ENCODE measurements at places on chromosomes 5 and 9.

- DNase-seq, result peak; percentile 12
Observed at GRCh38 chr9:115694014-115694413, 459.6 kb upstream of the PAPPA start.

DNA sequence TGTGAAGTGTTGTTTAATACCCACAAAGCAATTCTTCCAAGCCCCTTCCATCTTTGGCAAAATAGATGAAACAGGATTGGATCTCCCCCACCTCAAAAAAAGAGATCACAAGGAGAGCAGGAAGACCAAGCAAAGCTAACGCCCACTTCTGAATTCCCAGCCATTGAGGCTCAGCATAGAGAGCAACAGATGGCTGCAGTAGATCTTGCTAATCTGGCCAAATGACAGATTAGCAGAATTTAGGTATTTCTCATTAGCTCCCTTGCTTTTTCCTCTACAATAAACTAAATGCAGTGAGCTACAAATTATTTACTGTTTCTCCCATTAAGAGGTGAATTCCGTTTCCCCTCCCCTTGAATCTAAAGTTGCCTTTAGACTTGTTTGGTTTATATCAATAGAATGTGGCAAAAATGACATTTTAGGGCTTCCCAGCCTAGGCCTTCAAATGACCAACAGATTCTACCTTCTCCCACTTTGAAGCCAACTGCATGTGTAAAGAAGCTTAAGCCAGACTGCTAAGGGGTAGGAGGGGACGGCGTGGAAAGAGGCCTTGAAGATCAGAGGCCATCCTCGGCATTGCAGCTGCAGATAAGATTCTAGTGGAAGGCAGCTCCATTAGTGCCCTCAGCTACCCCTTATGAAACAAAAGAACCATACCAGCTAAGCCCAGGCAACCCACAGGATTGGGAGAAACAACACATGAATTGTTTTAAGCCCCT lies 56.8 kb upstream of the CPEB4 start:
- no peak for DNase-seq

DNA sequence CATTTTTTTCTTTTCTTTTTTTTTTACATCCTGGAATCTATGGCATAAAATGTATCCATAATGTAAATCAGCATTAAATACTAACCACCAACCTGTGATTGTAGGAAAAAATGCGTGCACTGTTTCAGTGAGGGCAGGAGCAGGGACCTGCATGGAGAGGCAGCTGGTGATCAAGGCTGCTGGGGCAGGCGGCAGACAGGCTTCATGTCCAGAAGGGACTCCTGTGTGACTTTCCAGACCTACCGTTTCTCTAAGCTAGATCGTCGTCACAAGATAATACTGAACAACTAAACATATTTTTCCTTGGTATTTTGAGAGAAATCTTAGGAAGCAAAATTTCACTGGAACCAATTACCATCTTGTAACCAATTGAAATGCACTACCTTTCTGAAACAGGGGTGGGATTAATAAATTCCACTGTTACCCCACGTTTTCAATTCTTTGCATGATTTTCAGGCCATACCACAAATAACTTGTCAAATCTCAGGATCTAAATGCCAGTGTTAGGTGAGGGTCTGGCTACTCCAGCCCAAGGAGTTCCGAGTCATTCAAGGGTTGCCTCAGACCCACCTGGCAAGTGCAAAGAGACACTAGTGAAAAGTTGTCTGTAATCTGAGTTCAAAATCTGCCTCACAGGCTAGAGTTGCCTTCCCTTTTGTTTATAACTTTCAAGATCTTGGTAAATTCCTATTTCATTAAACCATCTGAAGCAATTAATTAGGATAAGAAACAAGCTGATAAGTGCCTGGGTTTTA lies 198.2 kb downstream of the SEMA5A start:
- no peak for DNase-seq

GRCh38 chr9:136528716-136529341 lies 17.0 kb downstream of the NOTCH1 start:
- DNase-seq, result no peak

GRCh38 chr5:109836280-109836679 lies 146.6 kb downstream of the MAN2A1 start:
- DNase-seq, result no peak

DNA sequence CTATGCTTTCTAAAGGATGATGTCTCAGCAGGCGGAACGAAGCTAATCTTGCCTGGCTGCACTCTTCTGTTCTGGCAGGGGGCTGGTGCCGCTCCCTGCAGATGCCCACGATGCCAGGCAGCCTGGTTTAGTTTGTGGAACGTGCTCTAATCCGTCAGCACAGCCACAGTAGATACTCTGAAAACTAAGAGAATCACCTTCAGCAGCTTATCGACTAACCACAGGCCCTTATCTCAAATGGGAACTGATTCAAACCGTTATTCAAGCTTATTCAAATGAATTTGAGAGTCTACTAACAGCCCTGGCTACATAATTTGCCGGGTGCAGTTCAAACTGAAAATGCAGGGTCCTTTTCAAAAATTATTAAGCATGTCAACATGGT lies 246.6 kb upstream of the ANKRD55 start:
- DNase-seq, result no peak

DNA sequence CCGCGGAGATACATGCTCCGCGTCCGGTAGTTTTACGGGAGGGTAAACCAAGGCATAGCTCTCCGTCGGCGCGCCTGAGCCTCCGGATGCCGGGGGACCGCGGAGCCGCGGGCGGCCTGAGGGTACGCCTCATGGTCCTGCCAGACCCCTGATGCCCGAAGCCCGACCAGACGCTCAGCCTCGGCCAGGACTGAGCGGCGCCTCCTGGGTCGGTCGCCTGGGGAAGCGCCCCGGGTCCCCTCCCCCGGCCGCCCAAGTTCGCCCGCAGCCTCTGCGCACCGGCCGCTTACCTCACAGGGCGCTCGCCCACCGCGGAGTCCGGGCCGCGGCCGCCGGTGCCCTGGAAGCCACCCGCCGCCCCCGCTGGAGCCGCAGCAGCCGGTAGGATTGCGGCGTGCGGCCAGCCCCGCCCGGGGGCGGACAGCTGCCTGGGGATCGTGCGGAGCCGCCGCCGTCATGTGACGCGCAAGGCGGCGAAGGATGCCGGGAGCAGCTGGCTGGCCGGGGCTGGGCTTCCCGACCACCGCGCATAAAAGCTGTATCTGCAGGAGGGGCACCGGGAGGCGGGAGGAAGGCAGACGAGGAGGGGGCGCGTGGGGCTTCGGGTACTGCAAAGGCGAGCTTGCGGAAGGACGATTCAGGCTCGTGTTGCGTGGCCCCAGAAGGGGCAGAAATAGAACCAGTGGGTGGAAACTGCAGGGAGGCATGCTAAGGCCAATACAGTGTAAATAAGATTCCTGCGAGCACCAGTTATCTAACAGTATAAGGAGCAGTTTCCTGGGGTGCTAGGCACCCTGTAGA lies at the start of gene FBXO10:
Gene FBXO10 (minus strand): TSS at position 460 of the 801 bp plus-strand sequence. CDS start 34,612 bp downstream, outside the sequence.
- peak; percentile 20 for DNase-seq

- no peak for DNase-seq
Observed at GRCh38 chr9:121921444-121921843, 171.7 kb downstream of the TTLL11 start.

DNA sequence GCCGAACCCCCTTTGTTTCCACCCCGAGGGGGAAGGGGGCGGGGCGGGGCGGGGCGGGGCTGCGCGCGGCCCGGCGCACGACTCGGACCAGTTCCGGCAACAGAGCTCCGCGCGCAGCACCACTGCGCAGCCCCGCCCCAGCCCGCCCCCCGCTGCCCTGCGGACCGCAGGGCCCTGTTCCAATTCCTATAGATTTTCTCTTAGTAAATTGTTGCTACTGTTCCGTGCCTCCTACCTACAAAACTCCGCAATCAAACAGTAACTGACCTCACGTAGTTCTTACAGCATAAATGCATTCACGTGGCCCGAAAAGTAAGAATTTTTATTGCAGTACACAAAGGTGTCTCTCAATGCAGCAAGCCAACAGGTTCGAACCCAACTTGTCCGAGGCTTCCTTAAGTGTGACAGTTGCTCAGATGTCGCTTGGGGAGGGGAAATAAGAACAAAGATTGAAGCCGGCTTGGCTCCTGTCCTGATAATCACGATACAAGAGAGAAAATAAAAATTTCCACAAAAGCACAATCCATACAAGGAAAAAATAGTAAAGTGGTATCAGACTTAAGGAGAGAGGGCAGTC lies 1.2 kb upstream of the RNF38 start:
- DNase-seq, result peak; percentile 70

DNA sequence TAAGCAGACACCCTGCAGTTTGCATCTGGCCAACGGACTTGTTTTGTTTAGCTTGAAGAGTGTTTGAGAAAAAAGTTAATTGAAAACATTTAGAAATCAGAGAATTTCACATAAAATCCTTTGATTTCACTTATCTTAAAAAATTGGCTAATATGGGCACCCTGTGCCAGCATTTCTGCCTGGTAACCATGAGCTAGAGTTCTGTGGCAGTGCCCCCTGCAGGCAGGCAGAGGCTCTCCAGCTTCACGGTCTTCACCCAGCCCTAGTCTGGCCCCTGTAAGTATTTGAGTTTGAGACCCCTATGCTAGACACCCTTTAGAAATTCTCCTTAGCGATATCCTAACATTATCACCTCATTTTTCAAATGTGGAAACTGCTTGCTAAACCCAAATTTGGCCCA lies 18.8 kb upstream of the FANCC start:
- DNase-seq, result no peak

DNA sequence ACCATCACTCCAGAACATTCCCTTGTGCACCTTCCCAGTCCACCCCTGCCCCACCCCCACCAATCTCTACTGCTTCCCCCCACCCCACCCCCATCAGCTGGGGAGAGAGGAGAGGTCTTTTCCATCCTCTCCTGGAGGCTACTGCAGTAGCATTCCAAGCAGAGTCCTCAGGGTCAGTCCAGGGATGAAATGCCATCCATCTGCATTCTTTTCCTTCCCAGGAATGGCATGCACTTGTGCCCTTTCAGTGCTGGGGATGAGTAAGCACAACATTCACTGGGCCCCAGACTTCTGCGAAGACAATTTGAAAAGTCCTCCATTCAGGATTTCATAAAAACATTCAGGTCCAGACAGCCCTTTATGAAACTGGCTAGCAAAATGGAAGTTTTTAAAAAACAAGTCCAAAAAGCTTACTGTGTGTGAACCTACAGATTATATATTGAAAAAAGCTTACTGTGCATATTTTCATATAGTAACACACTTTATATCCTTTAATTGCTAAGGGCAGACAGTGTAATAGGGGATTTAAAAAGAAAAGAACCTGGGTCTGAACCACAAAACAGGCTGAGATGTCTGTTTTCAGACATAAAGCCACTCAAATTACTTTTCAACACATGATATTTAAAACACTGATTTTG lies 50.0 kb upstream of the GOLPH3 start:
- DNase-seq, result peak; percentile 30

DNA sequence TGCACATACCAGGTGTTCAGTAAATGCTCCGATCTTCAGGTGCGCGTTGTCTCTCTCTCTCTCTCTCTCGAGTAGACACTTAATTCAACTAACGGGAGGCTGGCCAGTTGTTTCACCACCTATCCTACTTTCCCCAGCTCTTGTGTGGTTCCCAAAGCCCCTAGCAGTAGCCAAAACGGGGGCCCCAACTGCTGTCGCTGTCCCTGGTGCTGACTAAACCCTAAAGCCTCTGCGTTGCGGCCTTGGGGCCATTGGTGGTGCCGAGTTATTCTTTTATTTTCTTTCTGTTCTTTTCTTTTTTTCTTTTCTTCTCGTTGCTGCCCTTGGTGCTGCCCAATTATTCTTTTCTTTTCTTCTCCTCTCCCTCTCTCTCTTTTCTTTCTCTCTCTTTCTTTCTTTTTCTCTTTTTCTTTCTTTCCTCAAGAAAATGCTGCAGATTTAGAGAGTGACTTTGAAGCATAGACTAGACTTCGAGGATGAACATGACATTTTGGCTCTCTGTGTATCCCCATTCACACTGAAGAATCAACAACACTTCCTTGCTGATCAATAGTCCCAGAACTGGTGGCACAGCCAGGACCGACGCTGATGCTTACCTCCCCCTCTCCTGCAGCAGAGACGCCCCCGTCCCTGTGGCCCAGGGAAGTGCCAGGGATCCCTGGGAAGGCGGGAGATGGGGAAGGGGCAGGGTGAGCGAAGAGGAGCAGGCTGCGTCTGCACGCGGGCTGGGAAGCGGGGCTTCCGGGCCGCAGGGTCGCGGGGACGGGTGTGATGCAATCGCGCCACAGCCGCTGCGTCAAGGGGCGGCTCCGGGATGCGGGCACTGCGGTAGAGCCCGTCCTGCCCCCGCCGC lies at the start of gene FBLL1:
Gene FBLL1 (plus strand): TSS at position 785 of the 853 bp plus-strand sequence. CDS start 200 bp downstream, outside the sequence.
- no peak for DNase-seq

- DNase-seq, result peak; percentile 20
Observed at GRCh38 chr9:125807079-125807478, 59.9 kb downstream of the PBX3 start.

GRCh38 chr5:155689406-155689805 lies 637.6 kb upstream of the SGCD start:
- DNase-seq, result no peak

DNA sequence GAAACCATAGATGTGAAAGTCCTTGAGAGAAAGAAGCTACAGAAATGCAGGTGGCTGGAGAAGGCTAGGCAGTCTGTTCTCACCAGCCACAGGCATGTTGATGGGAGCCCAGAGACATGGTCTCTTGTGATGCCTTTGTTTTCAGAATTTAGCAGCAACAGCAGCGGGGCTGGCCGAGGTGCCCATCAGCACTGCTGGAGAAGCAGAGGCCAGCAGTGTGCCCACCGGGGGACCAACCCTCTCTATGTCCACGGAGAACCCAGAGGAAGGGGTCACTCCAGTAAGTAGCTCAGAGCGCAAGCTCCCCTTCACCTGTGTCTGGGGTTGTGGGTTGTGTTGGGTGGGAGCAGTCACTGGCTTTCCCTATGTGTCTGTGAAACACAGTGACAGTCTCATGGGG lies 59.6 kb downstream of the COL15A1 start:
- no peak for DNase-seq

DNA sequence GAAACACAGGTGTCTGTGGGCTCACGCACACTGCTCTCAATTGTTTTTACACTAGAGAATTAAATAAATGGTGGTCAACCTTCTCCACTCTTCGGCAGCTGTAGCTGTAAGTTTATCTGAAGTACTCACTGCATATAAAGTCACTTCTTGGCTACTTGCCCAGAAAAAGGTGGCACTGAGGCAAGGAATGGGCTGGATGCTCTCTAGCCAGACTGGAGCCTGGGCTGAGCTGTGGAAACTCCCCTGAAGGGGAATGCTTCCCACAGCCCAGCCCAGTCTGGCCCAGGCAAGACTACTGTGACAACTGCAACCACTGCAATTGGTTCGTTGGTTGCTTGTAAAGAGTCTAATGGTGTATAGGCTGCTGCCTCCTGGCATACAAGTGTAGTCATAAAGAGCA lies 4.5 kb downstream of the LEAP2 start:
- no peak for DNase-seq

DNA sequence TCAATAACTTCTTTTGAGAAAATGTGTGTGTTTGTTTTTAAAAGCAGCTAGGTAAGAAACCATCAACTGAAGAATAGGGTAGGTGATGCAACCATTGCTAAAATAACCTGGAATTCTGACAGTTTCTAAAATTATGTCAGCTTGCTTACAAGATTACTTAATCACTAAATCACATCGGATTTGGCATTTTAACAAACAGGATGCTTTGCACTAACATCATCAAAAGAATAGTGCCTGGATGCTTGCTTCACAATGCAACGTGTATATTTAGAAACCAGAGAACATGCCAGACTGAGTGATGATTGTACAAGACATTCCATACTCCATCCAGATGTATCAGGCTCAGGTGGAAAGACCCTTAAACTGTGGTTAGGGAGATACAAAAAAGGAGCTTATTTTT lies 43.9 kb downstream of the PAM start:
- DNase-seq, result no peak

- no peak for DNase-seq
Observed at GRCh38 chr9:108535526-108535925, 320.3 kb downstream of the ACTL7B start.

Data from T1000 (cell line).